ENCODE measurements at places on chromosomes 7 and 10.

DNA sequence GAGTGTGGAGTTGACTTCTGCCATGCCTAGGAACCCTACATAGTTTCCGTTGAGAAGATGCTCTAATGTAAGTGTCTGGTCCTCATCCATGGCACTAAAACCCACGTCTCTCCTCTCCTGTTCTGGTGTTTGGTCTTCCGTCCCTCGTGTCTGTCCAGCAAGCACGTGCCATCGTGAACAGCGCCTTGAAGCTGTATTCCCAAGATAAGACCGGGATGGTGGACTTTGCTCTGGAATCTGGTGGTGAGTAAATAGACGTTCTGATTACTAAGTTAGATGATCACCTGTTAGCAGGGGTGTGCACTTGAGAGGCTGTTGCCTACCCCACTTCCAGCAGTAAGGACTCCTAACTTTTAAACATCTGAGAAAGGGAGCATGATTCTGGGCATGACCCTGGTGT lies 15.1 kb upstream of the GET4 start:
- peak; percentile 83 for DNase-seq

- no peak for DNase-seq
Measured at GRCh38 chr7:111384065-111384891, 178.0 kb downstream of the IMMP2L start.

GRCh38 chr7:38539477-38540081 lies 91.6 kb downstream of the AMPH start:
- DNase-seq: no peak

DNA sequence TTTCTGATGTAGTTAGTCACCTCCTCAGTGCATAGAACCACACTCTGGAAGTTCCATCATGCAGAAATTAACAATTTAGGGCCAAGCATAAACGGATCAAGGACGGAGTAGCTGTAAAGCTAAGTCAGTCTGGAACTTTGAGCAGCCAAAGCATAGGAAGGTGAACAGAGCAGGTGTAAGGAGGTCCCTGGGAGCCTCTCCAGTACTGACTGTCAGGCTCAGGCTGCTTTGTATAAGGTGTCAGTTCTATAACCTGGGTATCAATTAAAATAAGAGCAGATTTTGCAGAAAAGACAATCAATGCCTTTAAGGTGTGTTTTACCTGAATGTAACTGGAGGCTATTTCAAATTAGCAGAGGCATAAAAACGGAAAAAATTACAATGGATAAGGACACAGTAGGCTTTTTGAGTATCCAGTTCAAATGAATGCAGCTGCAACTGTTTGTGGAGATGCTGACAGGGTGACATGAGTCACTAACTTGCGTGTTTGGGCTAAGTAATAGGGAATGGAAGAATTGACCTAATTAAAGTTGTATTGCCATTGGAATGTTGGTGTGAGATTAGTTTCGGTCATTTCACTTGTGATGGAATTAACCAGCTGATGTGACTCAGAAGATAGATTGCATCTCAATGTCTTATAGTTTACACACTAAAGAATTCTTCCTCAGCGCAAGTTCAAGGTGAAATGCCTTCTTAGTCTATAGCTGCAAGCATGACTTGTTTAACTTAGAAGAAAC lies 417.9 kb upstream of the CNTNAP2 start:
- DNase-seq: no peak

DNA sequence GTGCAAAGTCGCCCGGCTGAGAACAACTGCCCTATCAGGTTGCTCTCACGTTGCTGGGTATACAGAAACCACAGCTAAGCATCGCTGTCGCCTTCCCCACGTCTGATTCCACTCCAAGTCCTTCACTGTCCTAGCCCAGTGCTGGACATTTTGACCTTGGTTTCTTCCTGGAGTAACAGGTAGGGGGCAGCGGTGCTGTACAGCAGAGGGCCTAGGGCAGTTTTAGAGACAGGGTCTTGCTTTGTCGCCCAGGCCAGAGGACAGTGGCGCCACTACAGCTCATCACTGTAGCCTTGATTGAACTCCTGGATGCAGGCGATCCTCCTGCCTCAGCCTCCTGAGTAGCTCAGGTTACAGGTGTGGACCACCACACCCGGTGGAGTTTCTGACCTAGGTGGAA lies 2.6 kb downstream of the CLDN15 start:
- DNase-seq: no peak

- DNase-seq: no peak
Measured at GRCh38 chr7:136234040-136234439, 256.9 kb upstream of the MTPN start.

Measured in HuH-7 (cell line).